ENCODE measurements at places on chromosomes 1 and 21. TPM values are rescaled to one million over a fixed set of nuclear protein-coding genes. Genes with fewer than 3 reads are reported as not detected.
A peak's percentile ranks its signal among the peaks of the same experiment; 100 is the strongest.

DNA sequence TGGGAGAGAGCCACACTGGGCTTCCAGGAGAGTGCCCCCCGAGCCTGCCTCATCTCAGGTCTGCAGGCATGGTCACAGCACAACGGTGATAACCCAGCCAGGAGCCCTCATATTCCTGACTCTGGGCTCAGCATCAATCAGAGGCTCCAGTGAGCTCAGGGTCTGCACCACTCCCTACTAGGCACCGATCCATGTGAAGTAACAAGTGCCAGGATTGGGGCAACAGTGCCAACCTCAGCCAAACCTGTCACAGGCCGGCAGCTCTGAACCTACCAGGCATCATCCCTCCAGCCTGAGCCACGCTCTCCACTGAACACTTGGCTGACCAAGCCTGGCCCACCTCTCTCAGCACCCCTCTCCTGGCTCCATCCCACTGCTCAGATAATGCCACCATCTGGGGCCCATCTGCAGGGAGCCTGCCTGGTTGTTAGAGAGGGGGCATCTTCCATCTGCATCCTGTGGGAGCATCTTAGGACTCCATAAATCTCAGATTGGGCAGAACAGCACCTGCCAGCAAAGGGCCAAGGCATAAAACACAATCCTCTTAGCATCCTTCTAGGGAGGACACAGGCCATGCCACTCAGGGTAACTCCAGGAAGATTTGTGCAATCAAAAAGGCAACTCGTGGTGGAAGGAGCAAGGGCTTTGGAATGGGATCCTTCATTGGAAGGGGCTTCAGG is 213.7 kb upstream of the CSF3R start:
- H3K36me3 ChIP-seq, result no peaks in the 10 kb centered on the region
- H3K4me3 ChIP-seq, result no peak overlapping the region
- DNase-seq, result no peak
- H3K27me3 ChIP-seq, result no peaks in the 10 kb centered on the region

DNA sequence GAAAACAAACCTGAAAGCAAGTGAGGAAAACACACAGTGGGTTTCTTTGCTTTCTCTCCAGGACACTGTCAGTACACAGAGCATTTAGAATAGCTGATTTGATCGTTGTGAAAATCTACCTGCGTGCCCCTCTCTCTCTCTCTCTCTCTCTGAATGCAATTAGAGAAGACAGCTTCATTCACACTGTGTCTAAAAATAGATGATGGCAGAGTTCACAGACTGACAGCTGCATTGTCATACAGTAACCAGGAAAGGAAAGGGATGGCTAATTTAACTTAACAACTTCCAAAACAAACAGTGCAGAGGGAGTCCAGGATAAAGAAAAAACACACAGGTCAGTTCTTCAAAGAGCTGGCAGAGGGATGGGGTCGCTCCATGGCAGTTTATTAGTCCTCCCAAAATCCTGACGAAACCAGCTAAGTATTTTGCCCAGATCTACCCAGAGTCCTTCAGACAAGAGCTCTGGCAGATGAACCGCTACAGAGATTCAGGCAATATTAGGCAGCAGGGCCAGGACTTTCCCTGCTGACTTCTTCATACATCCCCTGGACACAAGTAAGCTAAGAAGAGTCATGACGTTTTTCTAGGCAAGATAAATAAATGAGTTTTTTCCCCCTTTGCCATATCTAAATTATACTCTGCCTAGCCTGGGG is 58.9 kb downstream of the WLS start:
- H3K36me3 ChIP-seq, result no peaks in the 10 kb centered on the region
- no peaks in the 10 kb centered on the region for H3K27me3 ChIP-seq
- peaks cover 53% of the 10 kb centered on the region for H3K4me1 ChIP-seq
- peak overlapping the region; percentile 60 for H3K27ac ChIP-seq
- DNase-seq, result no peak
- no peak overlapping the region for H3K4me3 ChIP-seq

DNA sequence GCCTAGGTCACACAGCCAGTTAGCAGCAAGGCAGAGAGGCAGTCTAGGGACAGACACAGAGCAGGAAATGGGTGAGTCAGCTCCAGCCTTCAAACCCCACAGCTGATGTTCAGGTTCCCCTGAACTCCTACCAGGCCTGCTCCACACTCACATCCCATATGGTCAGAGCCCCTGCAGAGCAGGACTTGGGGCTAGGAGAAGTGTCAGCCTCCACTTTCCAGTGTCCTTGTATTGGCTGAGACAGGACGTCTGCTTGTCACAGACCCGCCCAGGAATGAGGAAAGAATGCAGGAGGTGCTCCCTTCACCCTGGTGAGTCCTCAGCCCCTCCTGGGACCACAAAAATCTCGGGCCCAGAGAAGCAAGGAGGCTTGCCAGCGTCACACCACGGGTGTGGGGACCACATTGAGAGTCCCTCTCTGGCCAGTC is 92.5 kb downstream of the LACTBL1 start:
- no peak overlapping the region for H3K4me3 ChIP-seq
- H3K27me3 ChIP-seq, result no peaks in the 10 kb centered on the region
- H3K4me1 ChIP-seq, result peaks cover 9% of the 10 kb centered on the region

- no peak overlapping the region for H3K27ac ChIP-seq
- no peaks in the 10 kb centered on the region for H3K4me1 ChIP-seq
- no peaks in the 10 kb centered on the region for H3K36me3 ChIP-seq
- DNase-seq, result no peak
Observed at GRCh38 chr1:101262630-101263348, 26.0 kb downstream of the S1PR1 start.

Gene ST6GALNAC5
- 10.6 TPM for total RNA-seq
